ENCODE measurements at places on chromosomes 5 and 9.

DNA sequence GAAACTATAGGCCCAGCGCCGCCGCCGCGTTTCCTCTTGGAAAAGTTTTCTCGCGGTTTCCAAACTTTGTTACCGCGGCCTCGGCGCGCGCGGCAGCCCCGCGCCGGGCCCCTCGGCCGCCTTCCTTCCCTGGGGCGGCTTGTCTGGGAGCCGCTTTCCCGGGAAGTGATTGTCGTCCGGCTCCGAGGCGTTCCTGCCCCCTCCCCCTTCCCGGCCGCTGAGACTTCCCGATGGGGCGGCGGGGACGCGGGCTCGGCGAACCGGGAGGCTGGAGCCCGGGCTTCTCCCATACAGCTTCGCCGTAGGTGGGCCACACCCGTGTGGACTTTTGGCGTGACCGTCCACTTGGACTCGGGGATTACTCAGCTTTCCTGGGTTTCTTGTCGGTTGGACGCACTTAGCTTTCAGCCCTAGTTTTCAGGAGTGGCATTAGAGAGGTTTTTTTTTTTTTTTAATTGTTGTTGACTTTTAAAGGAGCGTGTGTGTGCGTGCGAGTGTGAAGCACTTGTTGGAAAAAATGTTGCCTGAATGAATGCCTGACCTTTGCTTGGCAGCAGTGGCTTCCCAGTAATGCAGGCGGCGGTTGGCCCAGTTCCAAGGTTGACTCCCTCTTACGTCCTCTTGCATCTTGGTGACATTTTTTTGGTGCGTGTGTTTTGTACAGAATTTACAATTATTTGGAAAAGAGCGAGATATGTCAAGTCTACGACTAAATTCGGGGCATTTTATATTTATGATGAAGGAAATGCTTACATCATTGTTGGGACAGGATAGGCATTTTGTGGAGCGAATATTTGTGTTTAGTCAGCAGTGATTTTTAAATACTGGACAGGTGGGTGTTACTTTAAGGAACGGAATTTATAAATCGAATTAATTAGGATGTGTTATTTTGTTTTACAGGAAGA is 821 bp downstream of the CTNNA1 start:
- DNase-seq: no peak

DNA sequence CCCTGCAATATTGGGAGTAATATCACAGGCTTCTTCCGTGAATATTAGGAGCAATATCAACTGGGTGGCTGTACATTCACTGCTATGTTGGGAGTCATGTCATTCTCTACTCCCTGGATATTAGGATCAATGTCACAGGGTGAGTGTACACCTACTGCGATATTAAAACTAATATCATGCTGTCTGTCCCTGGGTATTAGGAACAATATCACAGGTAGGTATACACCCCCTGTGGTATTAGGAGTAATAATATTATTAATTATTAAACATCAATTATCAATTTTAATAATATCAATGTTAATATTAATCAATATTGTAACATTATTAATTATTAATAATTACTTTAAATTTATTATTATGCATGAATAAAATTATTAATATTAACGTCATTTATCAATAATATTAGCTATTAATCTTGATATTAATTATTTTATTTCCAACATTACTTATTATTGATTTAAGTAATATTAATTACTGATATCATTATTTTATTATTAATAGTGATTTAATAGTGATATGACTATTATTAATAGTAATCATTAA is 121.9 kb downstream of the TMEM38B start:
- DNase-seq: no peak

DNA sequence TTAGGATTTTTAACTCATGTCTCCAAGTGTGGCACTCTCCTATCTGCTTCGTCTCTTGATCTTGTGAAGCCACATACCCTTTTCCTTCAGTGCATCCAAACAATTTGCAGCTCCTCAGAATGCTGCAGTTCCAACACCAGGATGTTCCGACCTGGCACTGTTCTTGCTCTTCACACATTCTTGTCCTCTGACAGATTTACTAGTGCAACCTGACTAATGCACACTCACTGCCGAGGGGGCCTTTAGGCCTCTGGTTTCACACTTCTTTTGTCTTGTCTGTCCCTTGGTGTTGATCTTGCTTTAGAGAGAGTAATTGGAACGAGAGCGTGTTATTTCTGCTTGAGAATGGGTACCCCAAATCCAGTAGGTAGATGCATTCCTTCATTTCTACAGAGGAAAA is 15.0 kb downstream of the ARHGAP26 start:
- no peak for DNase-seq

GRCh38 chr5:2383698-2384065 is 367.8 kb downstream of the IRX2 start:
- DNase-seq: no peak

DNA sequence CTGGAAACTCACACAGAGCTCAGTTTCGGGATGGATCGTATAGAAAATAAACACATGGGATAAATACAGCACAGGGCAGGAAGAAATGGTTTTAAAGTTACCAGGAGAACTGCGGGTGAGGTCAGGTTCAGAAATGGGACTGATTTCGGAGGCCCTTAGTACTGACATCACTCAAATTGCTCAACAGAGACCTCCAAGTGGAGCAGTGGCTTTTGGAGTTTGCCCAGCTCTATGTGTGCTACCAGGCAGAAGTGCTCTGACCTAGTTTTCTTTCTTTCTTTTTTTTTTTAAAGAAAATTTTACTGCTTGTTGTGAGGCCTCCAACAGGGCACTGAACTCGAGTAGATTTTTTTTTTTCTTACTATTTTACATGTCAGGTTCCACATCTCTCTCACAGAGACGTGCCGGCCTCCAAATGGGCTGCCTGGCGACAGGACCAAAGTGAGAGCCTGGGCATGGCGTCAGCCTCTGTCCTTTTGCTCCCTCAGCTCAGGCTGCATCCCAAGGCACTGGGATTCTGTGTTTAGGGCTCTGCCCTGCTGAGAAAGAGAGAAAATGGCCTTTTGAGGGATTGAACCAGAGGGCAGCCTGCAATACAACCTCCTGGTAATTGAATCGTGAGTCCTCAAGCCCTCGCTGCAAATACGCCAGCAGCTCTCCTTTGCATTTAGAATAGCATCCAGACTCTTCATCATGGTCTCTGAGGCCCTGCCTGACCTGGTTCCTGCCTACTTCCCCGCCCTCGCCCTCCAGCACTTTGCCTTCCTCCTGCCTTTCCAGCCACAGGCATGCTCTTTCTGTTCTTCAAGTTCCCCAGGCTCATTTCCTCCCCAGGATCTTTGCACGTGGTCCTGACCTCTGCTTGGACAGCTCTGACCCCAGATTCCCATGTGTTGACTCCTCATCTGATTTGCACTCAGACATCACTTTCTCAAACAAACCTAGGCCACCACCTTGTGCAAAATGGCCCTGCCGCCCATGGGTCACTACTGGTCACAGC is 173.5 kb downstream of the FGF1 start:
- DNase-seq: no peak

- no peak for DNase-seq
Observed at GRCh38 chr9:136590821-136591752, 45.2 kb upstream of the NOTCH1 start.
